Activated CD4-positive, alpha-beta T cell treated with anti-CD3 and anti-CD28 coated beads for 36 hours (primary cell): ENCODE measurements at places on chromosomes 7 and 10.
A peak's percentile ranks its signal among the peaks of the same experiment; 100 is the strongest.

GRCh38 chr10:90712529-90712928, 145.3 kb downstream of the HTR7 start:
- DNase-seq = no peak

GRCh38 chr7:87413951-87414793, 61.3 kb downstream of the ABCB4 start:
- DNase-seq = no peak

- DNase-seq = peak; percentile 42
These were observed 3.6 kb upstream of the ARID5B start for GRCh38 chr10:61897671-61898434.

GRCh38 chr7:149714910-149715471, 58.4 kb downstream of the ZNF467 start:
- DNase-seq = no peak

GRCh38 chr7:10128748-10129147, 844.9 kb upstream of the PHF14 start:
- DNase-seq = no peak

- no peak for DNase-seq
These were observed 29.6 kb downstream of the WBP1L start for GRCh38 chr10:102773320-102773719.

DNA sequence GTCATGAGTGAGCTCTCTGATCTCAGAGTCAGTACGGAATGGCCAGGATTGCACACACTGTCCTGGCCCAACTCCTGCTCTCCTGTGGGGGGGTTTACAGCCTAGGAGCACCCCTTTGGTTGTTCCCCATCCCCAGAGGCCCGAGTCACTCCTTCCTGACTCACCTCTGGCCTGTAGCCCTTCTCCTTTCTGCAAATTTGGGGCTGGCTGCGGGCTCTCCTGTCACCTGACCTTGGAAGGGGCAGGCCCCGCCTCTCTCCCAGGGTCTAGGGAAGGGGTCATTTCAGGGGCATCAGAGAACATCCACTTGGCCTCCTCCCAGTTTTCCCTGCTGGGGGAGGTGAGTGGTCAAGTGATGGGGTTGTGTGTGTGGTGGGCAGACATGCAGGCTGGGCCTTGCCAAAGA, 1.7 kb downstream of the NYAP1 start:
- no peak for DNase-seq

- DNase-seq = no peak
These were observed 20.7 kb downstream of the ABI1 start for GRCh38 chr10:26839966-26840627.
